ENCODE measurements at places on chromosomes 3 and 15.

- DNase-seq: peak; percentile 47
Measured at GRCh38 chr3:11774296-11774877, 72.3 kb downstream of the TAMM41 start.

DNA sequence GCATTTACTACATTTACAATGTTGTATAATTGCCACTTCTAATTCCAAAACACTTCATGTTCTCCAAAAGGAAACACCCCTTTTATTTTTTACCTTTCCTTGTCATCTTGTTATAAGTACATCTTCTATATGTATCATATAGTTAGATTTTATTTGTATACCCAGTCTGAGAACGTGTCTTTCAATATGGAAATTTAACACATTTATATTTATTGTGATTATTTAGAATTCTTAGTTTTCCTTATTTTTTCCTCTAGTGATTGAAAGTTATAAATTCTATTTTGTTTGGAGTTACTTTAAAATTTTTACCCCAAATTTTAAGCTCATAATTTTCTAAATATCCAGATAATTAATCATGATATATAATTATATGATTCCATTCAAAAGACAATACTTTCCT, 15.8 kb downstream of the CMTM8 start:
- no peak for DNase-seq

- no peak for DNase-seq
Measured at GRCh38 chr3:143839980-143840379, 8.3 kb downstream of the SLC9A9 start.

DNA sequence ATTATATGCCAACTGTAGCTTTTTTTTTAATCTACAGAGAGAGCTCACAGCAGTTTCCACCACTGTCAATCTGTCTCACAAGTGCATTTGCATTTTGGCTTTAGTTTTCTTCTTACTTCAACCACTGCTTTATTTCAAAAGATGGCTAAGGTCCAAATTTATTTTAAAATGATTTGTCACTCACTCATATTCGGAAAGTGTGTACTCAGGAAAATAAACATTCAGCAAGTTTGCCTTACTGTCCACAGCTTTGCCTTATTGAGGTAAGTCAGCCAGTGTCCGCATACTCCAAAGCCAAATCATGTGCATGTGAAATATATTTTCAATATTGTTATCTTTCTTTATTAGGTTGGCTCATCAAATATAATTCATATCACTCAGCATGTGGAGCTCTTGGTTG, 240.7 kb upstream of the ARHGEF26 start:
- DNase-seq: no peak

GRCh38 chr15:74384881-74385643, 17.6 kb upstream of the CYP11A1 start:
- peak; percentile 43 for DNase-seq

GRCh38 chr15:48085591-48085930, 35.2 kb upstream of the SLC24A5 start:
- no peak for DNase-seq

- peak; percentile 84 for DNase-seq
Measured at GRCh38 chr3:174295306-174296092, 563.6 kb upstream of the NAALADL2 start.

DNA sequence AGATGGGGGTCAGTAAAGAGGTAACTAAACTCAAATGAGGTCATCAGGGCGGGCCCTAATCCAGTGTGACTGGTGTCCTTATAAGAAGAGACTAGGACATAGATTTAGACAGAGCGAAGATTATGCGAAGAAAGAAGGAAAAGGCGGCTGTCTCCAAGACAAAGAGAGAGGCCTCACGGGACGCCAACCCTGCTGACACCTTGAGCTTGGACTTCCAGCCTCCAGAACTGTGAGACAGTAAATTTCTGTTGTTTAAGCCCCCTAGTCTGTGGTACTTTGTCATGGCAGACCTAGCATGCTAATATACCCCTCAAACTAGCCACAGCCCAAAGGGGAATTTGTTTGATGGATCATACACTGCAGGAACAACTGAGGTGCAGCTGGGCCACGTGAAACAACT, 183.0 kb downstream of the ABHD5 start:
- DNase-seq: no peak

DNA sequence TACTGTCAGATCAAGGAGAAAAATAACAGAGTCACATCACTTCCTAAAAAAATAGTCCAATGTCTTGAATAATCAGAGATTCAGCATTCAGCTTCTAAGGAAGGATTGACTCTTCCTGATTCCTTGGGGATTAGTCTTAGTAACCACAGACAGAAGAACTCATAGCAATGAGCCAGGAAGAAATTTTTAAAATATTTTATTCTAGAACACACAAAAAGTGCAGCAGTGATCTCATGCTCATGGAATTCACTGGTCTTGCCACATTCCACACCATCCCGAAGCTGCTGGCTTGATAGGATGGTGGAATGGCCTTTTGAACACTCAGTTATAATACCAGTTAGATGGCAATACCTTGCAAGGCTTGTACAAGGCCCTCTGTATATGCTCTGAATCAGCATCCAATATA, 43.0 kb upstream of the ABI3BP start:
- DNase-seq: peak; percentile 99

GRCh38 chr3:194548346-194549321, 61.8 kb upstream of the ATP13A3 start:
- DNase-seq: peak; percentile 30

- peak; percentile 88 for DNase-seq
Measured at GRCh38 chr3:193822492-193823212, 229.6 kb downstream of the OPA1 start.

GRCh38 chr3:32285891-32286290, 47.4 kb downstream of the CMTM8 start:
- DNase-seq: no peak

- no peak for DNase-seq
Measured at GRCh38 chr15:74611341-74611740, 4.3 kb upstream of the CLK3 start.

DNA sequence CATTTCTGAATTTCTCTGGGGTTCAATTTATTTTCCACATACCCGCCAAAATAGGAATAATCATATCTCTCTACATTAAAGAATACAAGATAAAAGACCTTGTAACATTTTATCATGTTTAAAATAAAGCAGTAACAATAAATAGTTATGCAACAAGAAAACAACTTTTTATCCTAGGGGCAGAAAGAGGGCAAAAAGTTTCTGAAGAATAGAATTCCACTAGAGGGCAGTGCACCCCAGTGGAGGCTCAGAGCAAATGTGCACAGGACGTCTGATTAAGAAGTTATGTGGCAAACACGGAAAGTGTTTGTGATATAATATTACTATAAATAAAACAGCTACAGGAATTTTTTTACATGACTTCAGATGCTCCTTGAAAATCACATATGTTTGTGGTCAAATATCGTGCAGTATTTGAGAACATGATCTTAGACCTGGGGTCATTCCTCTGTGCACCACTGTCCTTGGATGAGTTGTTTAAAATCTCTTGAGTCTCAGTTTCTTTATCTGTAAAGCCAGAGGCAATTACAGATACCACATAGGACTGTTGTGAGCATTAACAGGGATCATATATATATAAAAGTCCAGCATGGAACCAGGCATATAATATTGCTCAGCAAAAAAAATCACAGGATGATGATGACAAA, 13.2 kb upstream of the PIK3R4 start:
- DNase-seq: peak; percentile 56

DNA sequence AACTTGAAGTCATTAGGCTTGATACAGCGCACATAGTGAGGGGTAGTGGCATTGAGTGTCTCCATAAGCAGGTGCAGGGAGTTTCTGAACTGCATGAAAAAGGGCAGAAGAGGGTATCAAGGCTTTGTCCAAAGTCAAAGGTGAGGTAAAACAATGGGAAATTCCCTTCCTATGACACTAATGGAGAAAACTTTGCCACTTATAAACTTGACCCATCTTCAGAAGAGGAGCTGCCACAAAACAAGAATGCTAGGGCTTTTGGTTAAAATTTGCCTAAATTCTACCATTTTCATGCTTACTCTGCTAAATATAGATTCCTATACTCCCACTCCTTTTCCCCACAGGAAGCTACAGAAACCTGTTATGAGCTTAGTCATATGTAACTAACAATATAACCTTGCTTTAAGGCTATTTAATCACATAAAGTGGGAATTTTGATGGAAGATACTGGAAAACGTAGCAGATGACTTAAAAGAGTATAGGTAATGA, 87.5 kb upstream of the MYO5C start:
- DNase-seq: no peak

- no peak for DNase-seq
Measured at GRCh38 chr3:13954741-13955483, 75.0 kb upstream of the WNT7A start.

DNA sequence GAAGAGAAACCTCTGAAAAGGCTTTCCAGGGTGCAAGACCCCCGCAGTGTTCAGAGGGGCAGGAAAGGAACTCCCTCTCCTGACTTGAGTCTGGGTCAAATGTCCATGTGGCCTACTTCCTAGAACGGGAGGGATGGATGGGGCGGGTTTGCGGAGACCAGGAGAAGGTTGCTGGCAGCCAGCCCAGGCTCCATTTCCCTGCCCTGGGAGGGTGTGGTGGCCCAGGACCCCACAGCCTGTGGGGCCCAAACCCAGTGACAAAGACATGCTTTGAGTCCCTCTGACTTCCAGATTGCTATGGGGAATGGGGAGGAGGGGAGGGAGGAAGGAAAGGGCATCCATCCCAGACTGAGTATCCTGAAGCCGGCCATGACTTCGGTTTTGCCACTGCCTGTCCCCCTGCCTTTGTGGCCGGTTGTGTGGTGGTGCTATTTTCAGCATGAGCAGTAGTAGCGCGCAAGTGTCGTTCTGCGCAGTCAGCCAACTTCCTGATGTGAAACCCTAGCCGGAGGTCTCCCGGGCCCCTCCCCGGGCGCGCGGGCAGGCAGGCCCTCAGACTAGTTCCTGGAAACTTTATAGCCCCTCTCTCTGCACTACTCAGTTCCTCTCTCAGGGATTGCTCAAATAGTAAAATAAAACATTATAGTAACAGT, 24.4 kb downstream of the MAGEF1 start:
- no peak for DNase-seq

GRCh38 chr3:189027626-189028155, 144.1 kb upstream of the TPRG1 start:
- DNase-seq: peak; percentile 13

DNA sequence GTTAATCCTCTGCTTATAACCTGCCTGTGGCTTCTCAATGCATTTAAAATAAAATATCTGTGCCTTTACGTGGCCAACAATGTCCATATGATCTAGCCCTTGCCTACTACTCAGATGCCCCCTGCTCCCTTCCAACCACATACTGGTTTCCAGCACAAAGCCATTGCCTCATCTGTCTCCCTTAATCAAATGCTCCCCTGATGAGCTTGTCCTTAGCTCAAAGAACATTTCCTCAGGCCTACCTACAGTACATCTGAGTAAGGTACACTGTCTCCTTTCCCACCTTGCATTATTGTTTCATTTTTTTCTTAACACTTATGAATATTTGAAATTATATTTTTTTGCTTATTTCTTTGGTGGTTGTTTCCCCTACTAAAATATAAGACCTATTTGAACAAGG, 5.9 kb upstream of the TSC22D2 start:
- no peak for DNase-seq

GRCh38 chr15:92113832-92114231, 260.3 kb downstream of the SLCO3A1 start:
- no peak for DNase-seq

Data from fibroblast of skin of scalp (primary cell).